HTR-8/SVneo (cell line): ENCODE measurements at places on chromosomes 4 and X.

DNA sequence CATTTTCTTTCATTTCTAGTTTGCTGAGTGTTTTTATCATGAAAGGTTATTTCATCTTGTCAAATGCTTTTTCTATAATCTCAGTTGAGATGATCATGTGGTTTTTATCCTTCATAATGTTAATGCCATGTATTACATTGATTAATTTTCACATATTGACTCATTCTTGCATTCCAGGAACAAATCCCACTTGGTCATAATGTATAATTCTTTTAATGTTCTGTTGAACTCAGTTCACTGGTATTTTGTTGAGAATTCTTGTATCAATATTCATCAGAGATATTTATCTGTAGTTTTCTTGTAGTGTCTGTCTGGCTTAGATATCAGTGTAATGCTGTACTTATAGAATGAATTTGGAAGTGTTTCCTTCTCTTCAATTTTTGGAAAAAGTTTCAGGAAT, 16.7 kb upstream of the LHFPL1 start:
- DNase-seq = no peak

- DNase-seq = no peak
Observed at GRCh38 chr4:72344418-72344817, 224.6 kb downstream of the ADAMTS3 start.

DNA sequence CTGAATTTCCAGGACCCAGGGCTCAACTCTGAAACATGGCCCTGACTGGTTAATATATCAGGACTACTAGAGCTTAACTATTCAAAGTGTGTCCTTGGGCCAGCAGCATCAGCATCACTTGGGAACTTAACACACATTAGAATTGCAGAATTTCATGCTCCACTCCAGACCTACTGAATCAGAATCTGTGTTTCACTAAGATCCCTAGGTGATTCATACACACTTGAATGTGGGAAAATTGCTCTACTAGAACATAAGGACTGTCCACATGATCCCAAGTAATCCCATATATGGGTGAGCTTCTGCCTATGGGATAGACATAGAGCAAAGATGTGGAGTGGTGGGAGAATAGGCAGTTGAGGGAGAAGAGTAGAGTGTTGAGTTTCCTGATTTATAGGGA, 192.5 kb upstream of the CLNK start:
- DNase-seq = no peak

GRCh38 chr4:175874306-175874705, 62.2 kb upstream of the GPM6A start:
- DNase-seq = no peak

DNA sequence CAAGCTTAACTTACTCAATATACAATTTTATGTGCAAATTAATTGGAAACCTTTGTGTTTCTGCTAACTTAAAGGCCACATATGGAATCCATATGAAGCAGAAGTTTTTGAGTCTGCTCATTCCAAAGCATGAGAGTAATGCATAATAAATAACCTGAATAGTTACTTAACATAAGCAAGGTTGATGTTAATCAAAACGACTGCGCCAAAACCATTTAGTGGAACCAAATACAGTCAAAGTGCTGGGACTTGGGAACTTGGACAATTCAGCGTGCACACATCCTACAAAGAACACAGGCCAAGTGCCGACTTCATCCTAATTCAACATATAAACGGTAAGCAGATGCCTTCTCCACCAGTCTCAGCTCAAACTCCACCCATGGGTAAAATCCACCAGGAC, 17.0 kb downstream of the TSPAN5 start:
- DNase-seq = no peak

- DNase-seq = no peak
Observed at GRCh38 chrX:153767674-153768055, 3.6 kb downstream of the PLXNB3 start.

GRCh38 chrX:14013054-14013453, 16.6 kb downstream of the GEMIN8 start:
- DNase-seq = no peak

GRCh38 chr4:86100539-86101215, 259.2 kb downstream of the MAPK10 start:
- DNase-seq = no peak

- no peak for DNase-seq
Observed at GRCh38 chr4:86319390-86319789, 40.5 kb downstream of the MAPK10 start.

- DNase-seq = no peak
Observed at GRCh38 chr4:38463268-38463958, 200.6 kb upstream of the KLF3 start.

- no peak for DNase-seq
Observed at GRCh38 chrX:54413753-54414152, 26.5 kb upstream of the TSR2 start.

DNA sequence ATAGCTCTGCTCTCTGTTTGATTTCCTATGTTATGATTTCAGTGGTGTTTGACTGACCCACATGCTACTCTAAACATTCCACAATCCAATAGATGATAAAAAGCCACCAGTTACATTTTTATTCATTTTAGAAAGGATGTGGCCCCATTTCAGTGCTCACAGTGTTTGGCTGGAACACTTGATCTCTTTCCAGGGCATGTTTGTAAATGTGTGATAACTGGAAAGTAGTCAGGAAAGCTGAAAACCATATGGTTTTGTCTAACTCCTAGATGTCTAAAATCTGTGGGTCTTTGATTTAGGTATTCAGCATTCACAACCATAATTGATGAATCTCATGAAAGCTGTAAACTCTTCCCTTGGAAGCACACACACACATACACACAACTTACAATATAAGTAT, 904.9 kb upstream of the AGA start:
- no peak for DNase-seq

DNA sequence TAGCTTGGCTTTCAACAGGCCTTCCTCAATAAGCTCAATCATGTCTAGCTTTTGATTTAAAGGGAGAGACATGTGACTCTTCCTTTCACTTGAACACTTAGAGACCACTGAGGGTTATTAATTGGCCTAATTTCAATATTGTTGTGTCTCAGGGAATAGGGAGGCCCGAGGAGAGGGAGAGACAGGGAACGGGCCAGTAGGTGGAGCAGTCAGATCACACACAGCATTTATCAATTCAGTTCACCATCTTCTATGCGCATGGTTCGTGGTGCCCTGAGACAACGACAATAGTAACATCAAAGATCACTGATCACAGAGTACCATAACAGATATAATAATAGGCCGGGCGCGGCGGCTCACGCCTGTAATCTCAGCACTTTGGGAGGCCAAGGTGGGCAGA, 17.8 kb downstream of the ZNF81 start:
- DNase-seq = no peak

- DNase-seq = no peak
Observed at GRCh38 chr4:103074744-103075434, 1.7 kb downstream of the SLC9B2 start.

GRCh38 chr4:56701644-56702043, 20.5 kb upstream of the HOPX start:
- no peak for DNase-seq

GRCh38 chrX:39327255-39327654, 526.0 kb downstream of the MID1IP1 start:
- no peak for DNase-seq

DNA sequence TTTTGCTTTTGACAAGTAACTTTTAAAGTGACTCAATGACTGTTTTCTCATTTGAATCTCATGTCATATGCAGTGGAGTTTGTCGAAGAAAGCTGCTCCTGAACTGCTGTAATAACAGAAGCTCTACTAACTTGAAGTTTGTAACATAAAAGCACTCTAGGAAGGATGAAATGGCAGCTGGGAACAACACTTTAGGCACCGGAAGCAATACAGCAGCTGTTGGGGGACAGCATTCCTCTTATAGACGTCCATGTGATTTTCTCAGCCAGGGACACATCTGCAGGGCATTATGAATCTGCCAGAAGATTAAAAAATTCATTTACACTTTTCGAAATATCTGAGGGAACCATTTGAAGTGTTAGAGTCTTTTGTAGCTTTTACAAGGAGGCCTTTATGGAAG, 1035.8 kb downstream of the ADGRL3 start:
- DNase-seq = no peak

DNA sequence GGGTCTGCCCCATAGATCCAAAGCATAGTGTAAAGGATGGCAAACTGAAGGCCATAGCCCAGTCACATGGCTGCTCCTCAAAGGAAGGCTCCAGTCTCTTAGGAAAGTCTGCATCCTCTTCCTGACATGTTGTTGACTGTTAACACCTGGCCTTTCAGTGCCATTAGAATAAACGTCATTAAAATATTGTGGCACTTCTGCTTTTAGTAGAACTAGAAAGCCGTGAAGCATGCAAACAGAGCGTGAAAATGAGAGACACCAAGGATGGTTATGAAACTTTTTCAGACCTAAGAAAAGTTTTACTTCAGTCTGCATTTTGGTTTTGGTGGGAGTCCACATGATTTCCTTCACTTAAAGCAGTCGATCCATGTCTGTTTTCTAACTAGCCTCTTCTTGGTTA, 41.1 kb upstream of the AFF2 start:
- no peak for DNase-seq

- DNase-seq = no peak
Observed at GRCh38 chrX:64205441-64205734, at the start of gene AMER1. TSS of gene AMER1 (minus strand) at chrX:64205708. CDS start at chrX:64193286, 12,422 bp downstream.

DNA sequence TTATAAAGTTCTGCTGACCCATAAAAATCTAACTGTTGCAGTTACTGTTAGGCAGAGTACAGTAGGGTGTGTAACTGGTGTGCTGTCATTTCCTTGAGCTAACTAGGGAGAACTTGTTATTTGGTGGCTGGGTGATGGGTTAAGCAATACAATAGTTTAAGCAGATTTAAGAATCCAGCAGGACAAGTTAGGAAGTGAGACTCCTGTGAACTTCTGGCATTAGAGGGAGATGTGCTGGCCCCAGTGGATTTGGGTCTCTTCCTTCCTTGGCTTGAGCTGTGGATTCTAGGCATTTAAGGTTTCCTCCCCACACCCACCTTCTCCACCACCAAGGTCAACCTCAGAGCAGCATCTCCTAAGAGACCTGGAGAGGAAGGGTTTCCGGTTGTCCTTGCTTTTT, 70.5 kb downstream of the CLCN5 start:
- DNase-seq = no peak

DNA sequence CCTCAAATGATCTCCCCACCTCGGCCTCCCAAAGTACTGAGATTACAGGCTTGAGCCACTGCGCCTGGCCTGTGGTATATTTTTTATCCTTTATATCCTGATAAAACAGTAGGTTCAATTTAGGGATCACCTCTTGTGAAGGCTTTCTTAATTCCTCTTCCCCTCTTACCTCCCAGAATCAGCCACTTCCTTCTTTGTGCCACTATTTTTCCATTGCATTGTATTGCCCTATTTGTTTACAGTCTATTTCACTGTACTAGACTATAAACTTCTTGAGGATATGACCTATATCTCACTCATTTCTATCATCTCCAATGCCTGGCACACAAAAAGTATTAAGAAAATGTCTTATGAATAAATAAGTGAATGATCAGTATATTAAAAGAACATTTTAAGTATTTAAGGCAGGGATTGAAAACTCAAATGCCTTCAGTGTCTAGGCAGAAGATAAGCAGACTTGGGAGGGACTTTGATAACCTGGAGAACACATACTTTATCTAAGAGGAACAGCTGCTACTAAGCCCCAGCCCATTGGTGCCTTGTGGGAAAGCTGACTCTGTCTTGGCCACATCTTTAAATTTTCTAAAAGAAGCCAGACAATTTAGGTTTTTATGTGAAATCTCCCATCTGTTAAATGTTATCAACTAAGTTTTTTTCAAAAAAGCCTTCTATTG, 82.3 kb upstream of the OGT start:
- no peak for DNase-seq

DNA sequence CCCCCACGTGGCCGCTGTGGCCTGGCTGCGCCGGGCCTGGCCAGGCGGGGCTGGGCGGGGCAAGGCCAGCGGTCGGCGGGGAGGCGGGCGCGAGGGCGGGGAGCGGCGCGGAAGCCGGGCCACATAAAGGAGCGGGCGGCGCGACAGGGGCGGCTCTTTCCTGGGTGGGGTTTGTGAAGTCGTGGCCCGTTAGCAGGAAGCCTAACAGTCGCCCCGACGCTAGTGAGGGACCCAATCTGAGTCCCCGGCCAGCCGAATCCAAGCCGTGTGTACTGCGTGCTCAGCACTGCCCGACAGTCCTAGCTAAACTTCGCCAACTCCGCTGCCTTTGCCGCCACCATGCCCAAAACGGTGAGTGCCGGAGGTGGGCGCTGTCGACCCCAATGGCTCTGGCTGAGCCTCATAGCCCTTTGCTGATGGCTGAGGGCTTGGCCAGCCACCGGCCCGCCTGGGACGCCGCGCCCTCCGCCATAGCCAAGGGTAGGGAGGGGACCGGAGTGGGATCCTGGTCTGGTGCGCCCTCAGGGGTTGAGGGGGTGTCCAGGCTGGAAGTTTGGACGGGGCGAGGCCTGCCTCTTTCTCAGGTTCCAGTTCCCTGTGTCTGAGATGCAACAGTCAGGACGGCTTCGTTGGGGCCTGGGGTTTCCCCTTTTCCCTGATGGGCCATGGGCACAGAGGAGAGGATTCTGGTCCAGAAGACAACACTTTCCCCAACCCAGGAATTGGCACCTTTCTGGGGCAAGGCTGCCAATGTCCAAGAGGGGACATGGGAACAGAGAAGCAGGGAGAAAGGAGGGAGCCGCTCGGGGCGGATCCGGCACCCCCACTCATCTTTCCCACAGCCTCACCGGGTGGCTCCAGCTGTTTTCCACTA, at the start of gene MSN:
Gene MSN, plus strand, starts transcription at position 152 of the 874 bp plus-strand sequence. Its CDS starts 188 bp downstream, at position 340.
- no peak for DNase-seq

DNA sequence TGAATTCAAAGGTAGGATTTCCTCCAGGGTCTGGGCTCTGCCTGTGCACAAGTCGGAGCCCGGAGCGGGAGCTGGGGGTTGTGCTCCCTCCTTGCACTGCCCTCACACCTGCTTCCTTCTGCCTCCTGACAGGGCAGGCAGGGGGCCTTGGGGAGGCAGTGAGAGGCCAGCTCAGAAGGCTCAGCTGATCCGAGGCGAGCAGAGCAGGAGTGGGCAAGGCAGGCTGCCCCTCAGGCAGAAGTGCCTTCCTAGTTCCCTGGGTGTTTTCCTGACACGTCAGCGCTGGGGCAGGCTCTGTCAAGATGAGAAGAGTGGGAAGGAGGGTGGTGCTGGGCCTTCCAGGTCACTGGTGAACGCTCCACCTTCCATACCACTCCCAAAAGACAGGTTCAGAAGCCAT, 5.5 kb upstream of the IRAK1 start:
- no peak for DNase-seq

GRCh38 chrX:136170139-136170800, 22.9 kb downstream of the FHL1 start:
- DNase-seq = no peak

DNA sequence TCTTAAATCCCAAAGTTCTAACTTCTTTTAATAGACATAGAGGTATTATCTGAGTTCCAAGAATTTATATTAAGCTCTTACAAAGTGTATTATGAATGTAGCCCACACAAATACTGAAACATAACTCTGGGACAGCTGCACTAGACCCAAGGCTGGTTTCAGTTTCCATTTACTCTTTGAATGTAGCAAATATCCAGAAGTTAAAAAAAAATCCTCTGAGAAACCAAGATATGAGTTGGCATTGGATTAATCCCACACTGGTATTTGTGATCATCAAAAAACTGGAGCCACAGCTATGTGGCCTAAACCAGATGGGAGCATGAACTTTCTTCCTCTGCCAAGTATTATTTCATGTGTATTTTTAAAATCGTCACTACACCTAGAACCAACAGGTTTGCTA, 23.6 kb upstream of the SMPX start:
- no peak for DNase-seq
